ENCODE measurements at places on chromosomes 16 and 17.

GRCh38 chr17:19386051-19386929 lies 700 bp downstream of the MFAP4 start:
- no peak overlapping the region for H3K4me3 ChIP-seq
- H3K36me3 ChIP-seq: peaks cover 26% of the 10 kb centered on the region
- peaks cover 9% of the 10 kb centered on the region for H3K4me1 ChIP-seq
- H3K27ac ChIP-seq: peak overlapping the region; percentile 6
- no peak for DNase-seq
- H3K27me3 ChIP-seq: no peaks in the 10 kb centered on the region

GRCh38 chr16:67763066-67763465 lies 43.3 kb downstream of the RANBP10 start:
- H3K36me3 ChIP-seq: no peaks in the 10 kb centered on the region
- no peak overlapping the region for H3K4me3 ChIP-seq
- DNase-seq: no peak

- H3K27ac ChIP-seq: no peak overlapping the region
- DNase-seq: no peak
- H3K36me3 ChIP-seq: no peaks in the 10 kb centered on the region
- peaks cover 23% of the 10 kb centered on the region for H3K27me3 ChIP-seq
- H3K4me1 ChIP-seq: no peaks in the 10 kb centered on the region
These were observed 140.3 kb upstream of the FOXF1 start for GRCh38 chr16:86370062-86370461.

DNA sequence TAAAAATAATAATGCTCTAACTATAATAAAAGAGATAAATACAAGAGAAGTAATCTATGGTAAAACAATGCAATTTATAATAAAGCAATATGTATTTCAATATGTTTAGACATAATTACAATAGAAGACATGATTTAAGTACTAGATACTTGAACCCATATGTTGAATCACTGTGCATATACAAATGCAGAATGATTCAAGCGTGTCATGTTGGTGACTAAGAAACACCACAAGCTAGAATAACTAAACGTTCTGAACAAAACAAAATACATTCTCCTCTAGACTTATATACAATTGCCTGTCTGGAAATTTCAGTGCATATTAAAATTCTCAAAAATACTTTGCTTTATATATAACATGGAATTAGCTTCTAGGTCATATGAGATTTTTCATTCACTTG lies 11.2 kb downstream of the TADA2A start:
- no peaks in the 10 kb centered on the region for H3K27me3 ChIP-seq
- DNase-seq: no peak
- H3K36me3 ChIP-seq: peaks cover 55% of the 10 kb centered on the region
- H3K4me3 ChIP-seq: no peak overlapping the region
- no peak overlapping the region for H3K27ac ChIP-seq

DNA sequence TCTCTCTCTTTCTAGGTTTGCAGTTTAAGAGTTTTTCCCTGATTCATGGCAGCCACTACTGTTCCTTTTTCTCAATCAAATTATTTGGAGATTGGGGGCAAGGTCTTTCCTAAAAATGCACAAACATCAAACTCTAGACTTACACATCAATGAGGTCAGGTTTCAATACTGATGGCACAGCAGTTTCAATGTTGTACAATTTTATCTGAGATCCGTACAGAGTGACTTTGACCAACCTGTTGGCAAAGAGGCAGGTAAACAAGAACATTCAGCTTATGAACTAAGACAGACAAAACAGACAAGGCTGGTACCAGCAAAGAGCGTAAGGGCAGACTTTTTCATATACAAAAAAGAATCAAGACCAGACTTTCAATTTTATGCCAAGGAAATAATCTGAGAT lies 58.0 kb upstream of the GSG1L start:
- DNase-seq: no peak
- peaks cover 99% of the 10 kb centered on the region for H3K36me3 ChIP-seq
- H3K4me3 ChIP-seq: no peak overlapping the region
- no peaks in the 10 kb centered on the region for H3K27me3 ChIP-seq
- no peaks in the 10 kb centered on the region for H3K4me1 ChIP-seq

DNA sequence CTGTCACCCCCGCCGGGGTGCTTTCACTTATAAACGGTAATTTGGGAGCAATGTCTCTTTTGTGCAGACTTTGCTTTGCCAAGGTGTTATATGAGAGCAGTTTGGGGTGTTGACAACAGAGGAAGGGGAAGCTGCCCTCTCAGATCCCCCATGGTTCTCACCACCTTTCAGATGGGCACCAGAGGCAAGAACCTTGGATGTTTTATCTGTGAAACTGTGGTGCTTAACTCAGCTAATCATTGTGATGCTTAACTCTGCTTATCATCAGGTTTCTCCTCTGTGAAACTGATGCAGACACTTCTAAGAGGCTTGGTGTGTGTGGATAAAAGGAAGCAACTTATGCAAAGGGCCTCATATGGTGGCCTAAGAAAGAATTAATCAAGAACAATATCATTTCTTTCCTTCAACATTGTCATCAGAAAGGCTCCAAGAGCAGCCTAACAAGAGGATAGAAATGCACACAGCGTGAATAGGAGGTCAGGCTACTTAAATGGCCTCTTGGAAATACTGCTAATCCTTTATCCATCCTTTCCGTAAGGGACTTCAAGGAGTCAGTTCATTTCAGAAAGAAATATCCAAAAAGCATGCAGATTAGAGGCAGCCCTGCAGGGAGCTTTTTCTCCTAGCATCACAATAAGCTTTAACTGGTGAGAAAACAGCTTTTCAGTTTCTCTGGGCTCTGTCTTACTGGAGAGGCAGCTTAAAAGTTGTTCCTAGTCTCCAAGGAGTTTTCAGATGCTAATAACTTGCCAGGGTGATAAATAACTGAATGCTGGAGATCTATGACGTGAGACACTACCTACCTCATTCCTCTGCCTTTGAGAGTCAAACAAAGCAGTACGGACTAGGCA lies 55.1 kb upstream of the CLEC3A start:
- H3K4me1 ChIP-seq: no peaks in the 10 kb centered on the region
- H3K36me3 ChIP-seq: no peaks in the 10 kb centered on the region
- DNase-seq: no peak
- peaks cover 26% of the 10 kb centered on the region for H3K27me3 ChIP-seq

Data from RWPE2 (cell line).